ENCODE measurements at places on chromosomes 4 and X. TPM values are rescaled to one million over a fixed set of nuclear protein-coding genes. Genes with fewer than 3 reads are reported as not detected.

- H3K4me1 ChIP-seq: no peaks in the 10 kb centered on the region
- no peaks in the 10 kb centered on the region for H3K36me3 ChIP-seq
- DNase-seq: no peak
- H3K4me3 ChIP-seq: no peak overlapping the region
Observed at GRCh38 chr4:70874268-70875156, 27.7 kb upstream of the MOB1B start.

- no peak overlapping the region for H3K4me3 ChIP-seq
- H3K36me3 ChIP-seq: no peaks in the 10 kb centered on the region
- no peaks in the 10 kb centered on the region for H3K4me1 ChIP-seq
- H3K27ac ChIP-seq: no peak overlapping the region
- no peak for DNase-seq
Observed at GRCh38 chr4:2105559-2105958, 46.4 kb downstream of the NAT8L start.

DNA sequence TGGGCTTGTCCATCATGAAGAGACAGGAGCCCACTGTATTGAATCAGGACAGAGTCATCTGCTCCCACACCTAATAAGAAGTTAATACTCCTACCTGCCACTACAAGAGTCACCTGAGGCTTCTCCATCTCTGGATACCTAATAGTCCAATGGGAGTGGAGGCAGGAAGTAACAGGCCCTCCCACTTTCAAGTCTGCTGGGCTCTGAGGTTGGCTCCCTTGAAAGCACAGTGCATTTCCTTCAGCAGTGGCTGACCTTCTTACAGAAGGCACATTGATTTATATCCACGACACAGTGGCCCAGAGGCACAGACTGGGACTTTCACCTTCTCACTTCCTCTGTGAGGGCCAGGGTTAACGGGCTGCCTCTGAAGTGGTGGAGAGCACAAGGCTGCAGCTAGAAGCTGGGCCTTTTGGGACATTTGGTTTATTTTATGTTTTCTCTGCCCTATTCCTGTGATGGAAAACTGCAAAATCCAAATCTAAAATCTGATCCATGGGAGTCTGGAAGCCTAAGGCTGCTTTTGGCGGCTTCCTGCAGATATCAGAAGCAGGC lies 38.1 kb downstream of the FRG2 start:
- no peaks in the 10 kb centered on the region for H3K4me1 ChIP-seq
- peaks cover 20% of the 10 kb centered on the region for H3K27me3 ChIP-seq
- no peak overlapping the region for H3K4me3 ChIP-seq
- H3K36me3 ChIP-seq: no peaks in the 10 kb centered on the region
- DNase-seq: no peak

- H3K4me1 ChIP-seq: peaks cover 4% of the 10 kb centered on the region
- no peak for DNase-seq
- no peaks in the 10 kb centered on the region for H3K36me3 ChIP-seq
- no peak overlapping the region for H3K27ac ChIP-seq
Observed at GRCh38 chr4:76634220-76634619, 199.2 kb downstream of the SHROOM3 start.

- no peaks in the 10 kb centered on the region for H3K27me3 ChIP-seq
- no peaks in the 10 kb centered on the region for H3K36me3 ChIP-seq
- no peak for DNase-seq
- no peak overlapping the region for H3K4me3 ChIP-seq
Observed at GRCh38 chr4:20096911-20097310, 154.8 kb upstream of the SLIT2 start.

DNA sequence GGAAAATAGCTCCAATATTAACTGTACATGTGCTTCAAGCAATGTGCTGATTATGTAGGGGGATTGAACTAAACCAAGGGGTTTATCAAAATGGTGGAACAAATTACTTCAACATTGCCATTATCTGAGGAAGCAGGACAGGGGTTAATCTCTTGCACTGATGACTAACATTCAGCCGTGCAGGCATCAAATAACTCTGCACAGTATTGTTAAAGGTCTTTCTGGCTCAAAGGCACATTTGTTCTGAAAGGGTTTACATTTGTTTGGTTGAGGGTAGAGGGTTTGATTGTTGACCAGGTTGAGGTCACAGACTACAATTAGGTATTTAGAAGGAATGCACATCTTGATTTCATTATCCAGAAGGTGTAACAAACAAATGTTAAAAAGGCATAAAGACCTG lies 32.2 kb upstream of the CCSER1 start:
- H3K36me3 ChIP-seq: no peaks in the 10 kb centered on the region
- no peaks in the 10 kb centered on the region for H3K4me1 ChIP-seq
- H3K4me3 ChIP-seq: no peak overlapping the region
- H3K27ac ChIP-seq: no peak overlapping the region

- no peak overlapping the region for H3K4me3 ChIP-seq
- H3K27me3 ChIP-seq: no peaks in the 10 kb centered on the region
- no peak overlapping the region for H3K27ac ChIP-seq
Observed at GRCh38 chr4:6928081-6928480, 18.5 kb downstream of the TBC1D14 start.

DNA sequence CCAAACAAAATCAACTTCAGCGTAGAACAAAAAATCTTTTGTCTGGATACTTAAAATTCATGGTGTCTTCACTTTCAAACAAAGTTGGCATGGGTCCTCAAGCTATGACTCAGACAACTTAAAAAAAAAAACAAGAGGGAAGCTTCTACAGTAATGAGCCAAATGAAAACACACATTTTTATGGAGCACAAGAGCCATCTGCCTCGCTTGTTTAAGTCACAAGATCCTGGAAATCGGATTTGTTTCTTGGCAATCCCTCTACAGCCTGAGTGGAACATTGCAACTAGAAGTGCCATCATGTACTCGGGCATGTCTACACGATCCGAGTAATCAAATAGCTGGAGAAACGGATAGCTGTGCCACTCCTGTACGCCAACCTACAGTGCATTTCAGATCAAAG lies 22.6 kb downstream of the LAMP2 start:
- H3K27ac ChIP-seq: no peak overlapping the region
- no peak for DNase-seq
- H3K27me3 ChIP-seq: no peaks in the 10 kb centered on the region
- H3K36me3 ChIP-seq: peaks cover 43% of the 10 kb centered on the region
- no peak overlapping the region for H3K4me3 ChIP-seq
- H3K4me1 ChIP-seq: peaks cover 10% of the 10 kb centered on the region

DNA sequence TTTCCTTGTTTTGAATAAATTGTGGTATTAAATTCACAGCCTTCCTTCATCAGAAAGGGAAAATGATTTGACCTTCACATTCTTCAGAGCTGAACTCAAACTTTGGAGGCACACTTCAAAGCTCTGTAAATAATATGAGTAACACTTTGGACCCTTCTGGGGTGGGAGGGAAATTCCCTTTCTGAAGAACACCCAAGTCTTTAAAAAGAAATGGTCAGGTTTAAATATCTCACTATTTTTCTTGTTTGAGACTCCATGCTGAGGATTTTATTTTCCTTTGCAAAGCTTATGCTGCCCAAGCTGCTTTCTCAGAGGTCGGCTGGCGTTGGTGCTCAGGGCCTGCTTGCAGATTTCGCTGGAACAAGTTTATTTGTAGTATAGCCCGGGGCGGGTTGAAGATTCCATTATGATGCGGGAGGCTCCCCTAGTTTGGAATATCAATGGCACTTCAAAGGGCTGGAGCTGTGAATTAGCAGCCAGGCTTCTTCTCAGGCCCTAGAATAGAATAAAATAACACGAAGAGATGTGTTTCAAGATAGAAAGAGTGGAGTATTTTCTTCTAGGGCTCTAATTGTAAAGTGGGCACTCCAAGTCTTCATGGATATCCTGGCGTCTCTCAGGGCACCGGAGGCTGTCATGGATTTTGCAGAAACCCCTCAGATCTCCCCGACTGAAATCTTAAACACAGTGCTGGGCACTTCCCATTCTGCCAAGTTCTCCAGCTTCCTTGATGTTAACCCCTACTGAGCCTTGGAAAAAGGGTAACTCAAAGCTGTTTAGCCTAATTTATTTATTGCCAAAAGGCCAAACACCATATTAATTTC lies 315.6 kb downstream of the GPAT3 start:
- H3K27me3 ChIP-seq: peaks cover 14% of the 10 kb centered on the region
- H3K27ac ChIP-seq: no peak overlapping the region
- no peak overlapping the region for H3K4me3 ChIP-seq
- H3K36me3 ChIP-seq: no peaks in the 10 kb centered on the region
- no peak for DNase-seq

DNA sequence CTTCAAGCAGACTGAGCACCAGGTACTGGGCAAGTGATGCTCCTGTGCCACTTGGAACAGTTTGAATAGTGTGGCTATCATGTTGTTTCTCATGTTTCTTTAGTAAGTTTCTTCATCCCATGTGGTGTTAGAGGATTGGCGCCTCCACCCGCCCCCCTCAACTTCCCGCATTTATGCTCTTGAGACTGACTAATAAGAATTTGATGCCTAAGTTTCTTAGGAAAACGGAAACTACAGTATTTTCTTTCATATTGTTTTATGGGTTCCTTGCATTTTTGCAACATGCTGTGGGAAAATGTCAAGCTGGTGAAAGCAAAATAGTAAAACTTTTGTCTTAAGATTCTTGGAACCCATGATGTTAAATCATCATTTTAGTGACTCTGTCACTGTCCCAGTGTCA lies 101.2 kb upstream of the SLC4A4 start:
- no peaks in the 10 kb centered on the region for H3K36me3 ChIP-seq
- no peak for DNase-seq
- no peak overlapping the region for H3K27ac ChIP-seq
- no peaks in the 10 kb centered on the region for H3K27me3 ChIP-seq

GRCh38 chrX:13911586-13911985 lies 94.7 kb upstream of the GPM6B start:
- H3K36me3 ChIP-seq: no peaks in the 10 kb centered on the region
- no peak overlapping the region for H3K27ac ChIP-seq
- no peaks in the 10 kb centered on the region for H3K4me1 ChIP-seq
- DNase-seq: no peak

GRCh38 chr4:24053934-24054333 lies 164.1 kb upstream of the PPARGC1A start:
- DNase-seq: no peak
- peaks cover 5% of the 10 kb centered on the region for H3K4me1 ChIP-seq
- no peaks in the 10 kb centered on the region for H3K27me3 ChIP-seq

DNA sequence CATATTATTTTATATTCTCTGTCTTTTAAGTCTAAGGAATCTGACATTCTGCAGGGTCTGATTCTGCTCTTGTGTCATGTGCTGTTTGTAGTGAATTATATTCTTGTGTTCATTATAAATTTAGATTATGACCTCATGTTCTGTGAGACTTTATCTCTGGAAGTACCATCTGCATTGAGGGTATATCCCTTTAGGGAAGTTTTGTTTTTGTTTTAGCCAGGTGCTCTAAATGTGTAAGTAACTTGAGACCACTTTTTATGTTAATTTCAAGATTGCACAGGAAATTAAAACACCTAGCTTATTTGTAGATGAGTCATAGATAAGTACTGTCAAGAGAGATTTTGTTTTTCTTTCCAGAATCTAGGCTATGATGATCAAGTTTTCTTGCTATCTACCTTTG lies 35.0 kb upstream of the DKK2 start:
- no peaks in the 10 kb centered on the region for H3K27me3 ChIP-seq
- H3K27ac ChIP-seq: no peak overlapping the region
- no peak for DNase-seq
- no peak overlapping the region for H3K4me3 ChIP-seq
- H3K36me3 ChIP-seq: no peaks in the 10 kb centered on the region

DNA sequence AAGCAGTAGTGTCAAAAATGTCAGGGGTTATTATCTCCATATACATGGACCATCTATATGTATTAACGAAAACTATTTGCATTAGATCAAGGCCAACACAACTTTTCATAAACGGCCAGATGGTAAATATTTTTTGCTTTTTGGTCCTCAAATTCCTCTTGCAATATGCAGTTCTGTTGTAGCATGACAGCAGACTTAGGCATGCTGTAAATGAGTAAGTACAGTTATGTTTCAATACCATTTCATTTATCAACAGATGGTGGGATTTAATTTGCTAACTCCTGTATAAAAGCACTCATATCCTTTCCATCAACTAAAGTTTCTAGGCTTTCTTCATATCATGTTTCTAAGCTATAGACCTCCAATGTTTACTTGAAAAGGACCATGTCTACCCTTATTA lies 208.1 kb downstream of the ANKRD50 start:
- no peaks in the 10 kb centered on the region for H3K27me3 ChIP-seq
- DNase-seq: no peak
- no peaks in the 10 kb centered on the region for H3K36me3 ChIP-seq
- H3K4me1 ChIP-seq: peaks cover 3% of the 10 kb centered on the region
- no peak overlapping the region for H3K4me3 ChIP-seq

- H3K36me3 ChIP-seq: no peaks in the 10 kb centered on the region
- no peak for DNase-seq
- H3K4me3 ChIP-seq: no peak overlapping the region
Observed at GRCh38 chr4:122661176-122662160, 40.6 kb upstream of the IL21 start.

- no peaks in the 10 kb centered on the region for H3K36me3 ChIP-seq
- DNase-seq: no peak
Observed at GRCh38 chr4:24655971-24656370, 71.6 kb upstream of the DHX15 start.

DNA sequence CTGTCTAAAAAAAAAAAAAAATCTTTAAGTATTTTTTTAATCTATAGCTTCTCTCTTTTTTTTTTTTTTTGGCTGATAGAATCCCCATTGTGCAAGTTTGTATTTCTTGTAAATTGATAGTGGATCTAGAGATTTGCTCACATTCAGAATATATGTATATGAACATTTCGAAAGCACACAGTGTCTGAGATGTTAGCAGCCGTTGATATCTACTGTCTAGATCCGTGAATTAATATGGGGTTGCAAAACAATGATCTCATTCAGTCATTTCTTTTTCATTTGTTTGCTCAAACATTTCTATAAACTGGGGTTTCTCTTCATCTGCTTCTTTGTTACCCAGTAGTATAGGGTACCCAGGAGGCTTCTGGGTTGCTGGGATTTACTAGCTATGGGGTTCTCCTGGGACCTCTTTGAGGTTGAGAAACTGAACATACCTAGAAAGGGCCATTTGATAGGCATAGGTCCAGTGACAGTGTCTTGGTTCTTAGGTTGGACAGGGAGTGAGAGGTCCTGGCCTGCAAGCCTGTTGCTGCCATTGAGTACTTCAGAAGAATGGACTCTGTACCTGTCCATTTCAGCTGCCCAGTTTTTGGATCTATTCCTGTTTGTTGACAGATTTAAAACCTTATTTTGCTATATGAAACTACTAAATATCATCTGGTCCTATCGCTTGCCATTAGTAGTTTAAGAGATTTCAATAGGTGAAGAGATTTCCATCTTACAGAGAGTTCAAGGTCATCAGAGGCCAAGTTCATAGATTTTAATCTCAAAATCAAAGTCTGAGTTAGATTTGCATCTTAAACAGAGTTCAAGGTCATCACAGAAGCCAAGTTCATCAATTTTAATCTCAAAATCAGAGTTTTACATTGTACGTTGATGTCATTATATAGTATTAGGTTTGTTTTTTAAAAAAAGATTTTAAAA lies 50.8 kb downstream of the WWC2 start:
- H3K4me3 ChIP-seq: no peak overlapping the region
- H3K27me3 ChIP-seq: no peaks in the 10 kb centered on the region
- peaks cover 54% of the 10 kb centered on the region for H3K4me1 ChIP-seq
- no peak overlapping the region for H3K27ac ChIP-seq
- no peaks in the 10 kb centered on the region for H3K36me3 ChIP-seq

GRCh38 chr4:8016527-8016926 lies 76.9 kb upstream of the AFAP1 start:
- no peak overlapping the region for H3K27ac ChIP-seq
- no peaks in the 10 kb centered on the region for H3K36me3 ChIP-seq
- no peak overlapping the region for H3K4me3 ChIP-seq
- no peak for DNase-seq
- no peaks in the 10 kb centered on the region for H3K27me3 ChIP-seq

S100G gene
- total RNA-seq: not detected

GPR82 gene
- total RNA-seq: 0.19 TPM

BEND2 gene
- not detected for total RNA-seq

METTL14 gene
- total RNA-seq: 28.1 TPM

MID1 gene
- total RNA-seq: 9.4 TPM

PAGE2 gene
- total RNA-seq: not detected
